GM13977 (cell line): ENCODE measurements at places on chromosomes 5 and 9.

DNA sequence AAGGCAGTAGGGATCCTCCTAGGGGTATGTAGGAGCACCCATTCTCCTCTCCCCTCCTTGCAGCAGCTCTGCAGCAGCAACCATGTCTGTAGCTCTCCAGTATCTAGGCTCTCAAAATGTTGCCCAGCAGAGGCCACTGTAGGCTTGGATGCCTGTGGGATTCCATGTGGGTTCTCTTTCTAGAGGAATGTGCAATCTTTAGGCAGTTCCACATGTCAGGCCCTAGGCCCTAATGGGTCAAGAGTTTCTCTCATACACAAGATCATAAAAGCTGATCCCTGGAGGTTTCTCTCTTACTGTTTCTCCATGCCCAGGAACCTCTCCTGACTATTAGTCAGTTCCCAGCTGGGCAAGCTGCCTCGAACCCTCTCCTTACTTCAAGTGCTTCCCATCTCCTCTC is 215.8 kb downstream of the FRMD3 start:
- DNase-seq, result no peak

- no peak for DNase-seq
Measured at GRCh38 chr5:65880496-65881072, 45.8 kb upstream of the ERBIN start.

GRCh38 chr5:173679909-173680630 is 63.6 kb upstream of the BOD1 start:
- no peak for DNase-seq

- DNase-seq, result no peak
Measured at GRCh38 chr5:58077416-58077815, 382.5 kb downstream of the PLK2 start.

- DNase-seq, result no peak
Measured at GRCh38 chr5:55604611-55605067, 69.9 kb upstream of the PLPP1 start.
